Bone marrow (tissue), 2 donors: ENCODE measurements at places on chromosomes 2 and 18.

GRCh38 chr18:67007999-67008398, 404.1 kb upstream of the CDH19 start:
- no peak for DNase-seq

GRCh38 chr2:173239644-173240043, 115.0 kb upstream of the CDCA7 start:
- no peak for DNase-seq

DNA sequence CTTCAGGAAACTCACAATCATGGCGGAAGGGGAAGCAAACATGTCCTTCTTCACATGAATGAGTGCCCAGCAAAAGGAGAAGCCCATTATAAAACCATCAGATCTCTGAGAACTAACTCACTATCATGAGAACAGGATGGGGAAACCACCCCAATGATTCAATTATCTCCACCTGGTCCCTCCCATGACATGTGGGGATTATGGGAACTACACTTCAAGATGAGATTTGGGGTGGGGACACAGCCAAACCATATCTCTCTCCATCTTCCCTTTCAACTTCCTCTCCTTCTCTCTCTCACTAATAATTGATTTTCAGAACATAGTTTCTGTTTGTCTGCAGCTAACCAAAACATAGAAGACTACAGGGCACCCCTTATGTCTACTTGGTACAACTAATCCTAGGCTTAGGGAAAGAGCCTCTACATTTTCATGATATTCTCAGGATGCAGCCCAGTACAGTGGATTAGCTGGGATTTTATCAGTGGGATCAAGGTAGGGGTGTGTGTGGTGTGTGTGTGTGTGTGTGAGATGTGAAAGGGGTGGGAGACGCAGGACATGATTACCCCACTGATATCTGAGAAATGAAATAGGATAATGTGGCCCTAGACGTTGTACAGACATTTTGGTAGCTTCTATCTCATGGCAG, 2.8 kb upstream of the ATF2 start:
- DNase-seq = no peak

DNA sequence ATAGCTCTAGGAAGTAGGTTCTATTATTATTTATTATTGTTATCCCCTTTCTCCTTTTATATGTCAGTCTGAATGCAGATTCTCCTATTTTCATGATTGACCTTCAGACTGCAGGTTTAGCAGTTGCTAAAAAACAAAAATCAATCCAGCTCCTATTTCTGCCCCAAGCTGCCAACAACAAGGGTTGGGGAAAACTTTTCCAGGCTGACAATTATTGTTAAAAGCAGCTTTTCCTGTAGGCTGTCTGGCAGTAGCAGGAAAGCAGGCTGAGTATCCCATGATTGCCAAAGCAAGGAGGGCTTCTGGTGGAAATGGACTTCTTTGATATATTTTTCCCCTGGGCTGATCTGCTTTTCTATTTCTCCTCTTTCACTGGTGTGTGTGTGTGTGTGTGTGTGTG, 78.0 kb upstream of the CTLA4 start:
- no peak for DNase-seq

DNA sequence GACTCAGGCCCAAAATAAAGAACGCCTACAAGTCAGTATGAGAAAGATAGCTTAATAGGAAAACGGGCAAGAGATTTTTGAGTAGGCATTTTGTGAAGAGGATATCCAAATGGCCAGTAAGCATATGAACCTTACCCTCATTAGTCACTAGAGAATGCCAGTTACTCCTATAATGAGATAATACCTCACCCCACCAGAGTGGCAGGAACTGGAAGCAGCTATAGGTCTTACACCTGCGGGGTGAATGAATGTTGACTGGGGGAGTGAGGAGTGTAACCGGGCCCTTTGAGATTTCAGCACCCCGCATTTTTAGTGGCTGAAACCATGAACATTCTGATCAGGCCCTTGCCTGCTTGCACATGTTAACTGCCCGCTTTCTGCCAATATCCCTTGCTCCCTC, 7.5 kb upstream of the PTPN2 start:
- no peak for DNase-seq

DNA sequence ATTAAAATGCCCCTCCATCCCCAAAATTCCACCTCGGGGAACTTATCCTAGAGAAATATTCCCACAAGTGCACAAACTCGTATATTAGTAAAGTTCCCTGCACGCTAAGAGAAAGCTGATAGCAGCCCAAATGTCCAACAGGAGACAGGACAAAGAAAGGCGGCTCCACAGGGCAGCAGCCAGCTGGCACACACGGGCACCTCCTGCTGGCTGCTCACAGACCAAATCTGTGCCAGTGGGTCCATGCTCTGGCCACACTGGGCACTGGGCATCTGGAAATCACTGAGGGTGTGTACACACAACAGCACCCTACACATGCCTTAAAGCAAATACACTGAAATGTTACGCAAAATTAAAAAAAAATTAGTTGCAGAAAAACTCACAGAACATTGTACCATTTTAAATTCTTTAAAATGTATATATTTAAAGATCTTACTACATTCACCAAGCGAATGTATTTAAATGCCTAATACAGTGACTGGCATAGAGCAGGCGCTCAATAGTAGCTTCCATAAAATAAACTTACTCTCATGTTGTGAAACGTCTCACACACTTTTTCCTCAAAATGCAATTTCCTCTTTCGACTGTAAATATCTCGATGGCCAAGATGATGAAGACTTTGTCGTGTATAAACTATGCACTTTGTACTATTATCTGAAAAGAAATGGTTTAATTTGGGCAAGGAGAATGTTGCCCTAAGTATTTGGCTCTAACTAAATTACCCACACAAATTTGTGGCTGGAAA, 19.4 kb downstream of the ZNF516 start:
- no peak for DNase-seq

DNA sequence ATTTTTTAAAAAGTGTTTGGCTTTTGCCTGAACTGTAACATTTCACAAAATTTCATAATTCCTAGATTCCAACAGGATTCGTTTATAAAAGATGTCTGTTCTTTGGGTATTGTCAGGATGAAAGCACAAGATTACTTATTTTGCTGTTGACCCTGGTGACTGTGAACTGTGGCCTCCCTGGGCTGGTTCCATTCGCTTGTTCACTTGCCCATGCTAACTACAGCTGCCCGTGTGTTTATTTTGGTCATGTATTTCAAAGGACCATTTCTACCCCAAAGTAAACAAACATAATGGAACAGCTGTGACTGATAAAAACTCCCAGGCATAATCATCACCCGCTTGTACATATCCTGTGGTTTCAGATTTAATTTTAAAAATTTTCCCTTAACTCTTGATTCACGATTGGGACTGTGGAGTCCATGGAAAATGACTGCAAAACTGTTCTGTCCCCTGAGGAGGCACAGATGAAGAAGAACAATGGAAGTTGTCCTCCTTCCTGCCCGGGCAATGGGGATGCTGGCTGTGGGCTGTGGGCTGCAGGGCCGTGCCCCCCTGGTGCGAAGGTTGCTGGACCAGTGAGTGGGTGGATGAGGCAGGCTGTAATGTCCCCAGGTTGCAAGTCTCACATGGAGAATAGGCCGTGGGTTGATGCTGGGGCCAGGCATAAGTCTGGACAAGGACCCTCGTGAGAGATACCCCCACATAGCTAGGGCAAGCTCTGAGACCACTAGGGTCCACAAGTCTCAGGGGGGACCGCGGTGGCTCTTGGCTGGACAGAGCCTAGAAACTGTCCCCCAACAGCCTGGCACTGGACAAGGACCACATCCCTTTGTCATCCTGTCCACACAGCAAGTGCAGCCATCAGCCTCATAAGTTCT, 28.9 kb upstream of the HDAC4 start:
- no peak for DNase-seq

GRCh38 chr2:25065768-25066167, 23.9 kb downstream of the EFR3B start:
- DNase-seq = no peak

DNA sequence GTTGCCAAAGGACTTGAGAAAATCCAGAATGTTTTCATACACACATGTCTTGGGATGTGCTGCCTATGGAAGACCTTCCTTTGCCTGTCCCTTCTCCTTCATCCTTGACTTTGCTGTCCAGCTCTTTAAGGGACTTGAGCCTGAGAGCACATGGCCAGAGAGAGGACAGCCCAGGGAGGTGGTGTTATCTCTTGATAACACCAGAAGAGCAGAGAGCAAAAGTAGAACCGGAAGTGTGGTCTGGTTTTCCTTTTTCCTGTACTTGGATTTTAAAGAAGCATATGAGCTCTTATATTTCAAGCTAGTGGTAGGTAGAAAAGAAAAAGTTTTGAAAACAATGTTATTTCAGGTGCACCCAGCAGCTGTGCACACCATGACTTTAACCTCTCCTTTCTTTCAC, 94.1 kb upstream of the ZNF532 start:
- no peak for DNase-seq

GRCh38 chr2:7766088-7766722, 849.0 kb downstream of the RNF144A start:
- no peak for DNase-seq

DNA sequence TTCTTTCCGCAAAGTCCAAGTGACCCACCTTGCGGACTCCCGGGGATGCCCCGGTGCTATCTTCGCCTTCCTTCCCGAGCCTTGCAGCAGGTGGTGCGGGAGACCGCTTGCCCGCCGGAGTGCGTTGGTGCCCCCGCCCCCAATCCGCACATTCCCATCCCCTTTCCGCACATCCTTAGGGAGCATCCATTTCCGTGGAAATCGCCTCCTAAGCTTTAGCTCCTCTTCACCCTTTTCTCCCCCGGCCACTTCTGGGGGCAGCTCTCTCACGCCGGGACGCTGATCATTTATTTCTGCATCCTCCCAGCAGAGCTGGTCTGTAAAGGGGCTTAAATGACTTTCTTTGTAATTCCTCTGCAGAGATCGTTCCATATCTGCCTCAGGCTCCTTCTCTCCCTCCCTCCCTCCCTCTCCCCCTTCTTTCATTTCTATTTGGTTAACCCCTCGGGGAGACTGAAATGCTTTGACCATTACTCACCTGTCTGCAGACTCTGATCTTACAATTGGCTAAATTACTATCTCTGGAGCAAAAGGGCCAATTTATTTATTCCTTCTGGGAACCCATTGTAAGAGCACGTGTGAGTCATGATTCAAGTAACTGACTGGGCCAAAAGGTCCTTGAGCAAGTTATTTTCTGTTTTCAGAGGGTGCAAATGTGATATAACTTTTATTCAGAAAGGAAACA, 1.3 kb upstream of the LYPD1 start:
- no peak for DNase-seq

GRCh38 chr18:25360301-25360899, 8.4 kb upstream of the ZNF521 start:
- DNase-seq = no peak
